AG08396 (cell line): ENCODE measurements at places on chromosomes 16 and 17.

GRCh38 chr17:60914078-60914477 is 236.4 kb downstream of the BCAS3 start:
- DNase-seq = no peak

DNA sequence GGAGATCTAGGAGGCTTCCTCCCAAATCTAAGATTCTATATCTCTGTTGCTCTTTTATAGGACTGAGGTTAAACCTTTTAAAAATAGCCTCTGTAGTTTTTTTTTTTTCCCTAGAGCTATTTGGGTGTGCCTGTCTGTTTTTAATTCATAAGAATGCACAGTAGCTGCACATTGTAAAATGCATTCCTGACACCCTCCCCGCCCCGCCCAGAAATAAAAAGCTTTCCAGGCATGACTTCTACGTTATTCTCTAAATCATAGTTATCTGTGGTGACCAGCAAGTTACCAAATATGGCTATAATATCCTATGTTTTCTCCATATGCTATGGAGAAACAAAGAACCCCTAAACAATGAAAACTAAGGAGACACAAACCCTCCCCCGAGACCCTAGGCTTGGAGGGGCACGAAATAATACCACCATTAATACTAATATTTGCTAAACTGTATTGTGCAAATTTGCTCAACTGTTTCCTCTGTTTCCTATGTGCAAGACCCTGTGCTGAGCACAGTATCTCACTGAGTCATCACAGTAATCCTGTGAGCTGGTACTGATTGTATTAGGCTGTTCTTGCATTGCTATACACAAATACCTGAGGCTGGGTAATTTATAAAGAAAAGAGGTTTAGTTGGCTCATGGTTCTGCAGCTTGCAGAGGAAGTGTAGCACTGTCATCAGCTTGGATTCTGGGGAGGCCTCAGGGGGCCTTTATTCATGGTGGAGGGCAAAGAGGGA is 388.3 kb downstream of the CA10 start:
- DNase-seq = no peak

DNA sequence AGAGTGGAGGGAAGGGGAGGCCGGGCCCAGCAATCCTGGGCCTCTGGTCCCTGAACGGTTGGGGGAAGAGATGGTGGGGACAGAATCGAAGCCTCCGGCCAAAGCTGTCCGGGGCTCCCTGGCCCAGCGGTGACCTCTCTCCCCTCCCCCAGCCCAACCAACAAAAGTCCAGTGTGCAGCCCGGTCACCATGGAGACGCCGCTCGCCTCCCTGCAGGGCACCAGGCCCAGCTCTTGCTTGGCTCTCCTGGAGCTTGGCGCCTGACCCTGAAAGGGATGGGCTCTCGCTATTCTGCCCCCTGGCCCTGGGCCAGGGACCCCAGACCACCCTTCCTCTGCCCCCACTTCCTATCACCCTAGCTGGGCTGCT is 1.3 kb downstream of the METRN start:
- DNase-seq = peak; percentile 80

- DNase-seq = no peak
Observed at GRCh38 chr17:61413661-61414126, 14.1 kb downstream of the TBX2 start.

- DNase-seq = no peak
Observed at GRCh38 chr17:71710816-71711215, 410.0 kb upstream of the SOX9 start.

DNA sequence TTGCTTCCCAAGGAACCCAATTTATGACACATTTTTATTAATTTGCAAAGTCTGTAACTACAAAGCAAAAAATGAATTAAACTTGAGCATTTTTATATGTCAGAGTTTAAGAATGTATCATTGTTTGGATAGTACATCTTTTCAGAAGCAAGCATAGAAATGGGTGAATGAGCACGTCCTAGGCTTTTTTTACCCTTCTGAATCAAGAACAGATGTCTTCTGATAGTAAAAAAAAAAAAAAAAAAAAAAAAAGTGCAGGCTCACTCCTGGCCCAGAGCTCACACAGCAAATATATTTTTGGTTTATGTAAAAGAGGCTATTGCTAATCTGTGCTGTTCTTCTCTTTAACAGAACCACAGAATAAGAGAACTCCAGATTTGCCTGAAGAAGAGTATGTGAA is 6.3 kb downstream of the TERF2IP start:
- DNase-seq = peak; percentile 50

DNA sequence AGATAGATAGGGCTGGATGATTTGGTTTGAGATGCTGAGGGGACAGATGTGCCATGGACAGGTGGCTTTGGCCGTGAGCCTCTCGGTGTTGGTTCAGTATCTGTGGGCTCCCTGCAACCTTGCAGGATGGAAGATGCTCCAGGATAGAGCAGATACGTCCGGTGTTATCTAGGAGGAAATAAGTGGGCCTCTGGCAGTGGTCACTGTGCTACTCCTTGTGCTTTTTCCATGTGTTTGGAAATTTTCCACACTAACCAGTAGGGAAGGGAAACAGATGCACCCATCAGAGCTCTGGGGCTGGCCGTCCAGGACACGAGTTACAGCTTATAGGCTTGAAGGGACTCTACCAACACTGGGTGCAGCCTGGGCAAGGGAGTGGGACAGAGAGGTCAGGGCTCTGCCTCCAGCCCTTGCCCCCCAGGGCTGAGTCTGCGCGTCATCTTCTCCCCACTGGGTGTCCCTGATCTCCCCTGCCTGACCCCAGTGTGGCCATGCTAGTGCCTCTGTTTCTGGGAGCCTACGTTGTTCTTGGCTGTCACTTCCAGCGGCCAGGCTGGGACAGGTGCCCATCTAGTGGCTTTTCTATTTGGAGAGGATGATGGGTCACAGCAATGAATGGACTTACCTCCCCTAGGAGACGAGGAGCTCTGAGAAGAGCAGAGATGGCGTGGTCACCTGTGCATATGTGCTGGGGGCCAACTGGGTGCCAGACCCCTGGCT is 166.9 kb downstream of the SEC14L1 start:
- no peak for DNase-seq

DNA sequence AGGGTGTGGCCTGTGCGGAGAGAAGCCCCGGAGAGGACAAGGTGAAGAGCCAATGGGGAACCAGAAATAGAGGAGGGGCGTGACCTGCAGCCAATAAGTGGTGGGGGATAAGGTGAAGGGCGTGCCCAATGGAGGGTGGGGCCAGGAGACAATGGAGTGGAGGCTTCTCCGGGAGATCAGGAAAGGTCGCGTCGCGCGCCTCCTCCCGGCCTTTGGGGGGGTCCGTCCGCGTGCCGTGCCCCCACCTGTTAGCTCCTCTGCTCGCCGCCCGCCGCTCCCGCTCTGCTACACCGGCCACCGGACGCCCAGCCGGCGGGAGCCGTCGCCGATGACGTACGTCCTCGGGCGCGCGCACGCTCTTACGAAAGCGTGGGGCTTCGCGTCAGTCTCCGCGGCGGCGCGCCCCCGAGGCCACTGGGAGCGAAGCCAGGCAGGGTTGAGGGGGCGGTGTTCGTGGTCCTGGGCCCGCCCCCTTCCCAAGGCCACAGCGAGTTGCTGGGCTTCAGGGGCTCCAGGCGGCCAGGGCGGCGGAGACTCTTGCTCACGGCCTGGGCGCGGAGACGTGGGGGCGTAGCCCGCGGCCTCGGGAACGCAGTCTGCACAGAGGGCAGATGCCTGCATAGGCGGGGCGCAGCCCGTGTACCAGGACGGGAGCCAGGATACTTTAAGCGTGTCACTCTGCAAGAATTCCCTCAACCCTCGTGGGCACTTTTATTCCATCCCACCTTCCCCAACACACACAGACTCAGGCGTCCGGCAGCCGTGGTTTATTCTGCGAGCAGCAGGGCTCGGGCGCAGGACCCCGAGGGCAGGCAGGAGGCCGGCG is at the start of gene MATCAP1:
MATCAP1 (minus strand) TSS at position 337 of the 826 bp plus-strand sequence. CDS start 3,353 bp downstream, outside the sequence.
- DNase-seq = peak; percentile 99

DNA sequence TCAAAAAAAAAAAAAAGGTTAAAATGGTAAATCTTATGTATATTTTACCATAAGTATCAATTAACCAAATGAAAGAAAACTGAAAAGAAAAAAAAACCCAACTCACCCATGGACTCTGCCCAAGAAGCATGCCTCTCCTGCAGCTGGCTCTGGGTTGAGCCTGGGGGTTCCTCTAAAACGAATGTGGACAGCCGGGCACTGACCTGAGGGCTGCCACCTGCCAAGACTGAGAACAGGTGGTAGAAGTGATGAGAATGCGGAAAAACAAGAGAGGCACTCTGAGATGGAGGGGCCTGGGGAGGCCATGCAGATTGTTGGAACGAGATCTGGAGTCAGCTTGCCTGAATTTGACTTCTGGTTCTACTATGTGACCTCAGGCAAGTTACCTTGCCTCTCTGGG is 85.5 kb upstream of the MSI2 start:
- DNase-seq = no peak

DNA sequence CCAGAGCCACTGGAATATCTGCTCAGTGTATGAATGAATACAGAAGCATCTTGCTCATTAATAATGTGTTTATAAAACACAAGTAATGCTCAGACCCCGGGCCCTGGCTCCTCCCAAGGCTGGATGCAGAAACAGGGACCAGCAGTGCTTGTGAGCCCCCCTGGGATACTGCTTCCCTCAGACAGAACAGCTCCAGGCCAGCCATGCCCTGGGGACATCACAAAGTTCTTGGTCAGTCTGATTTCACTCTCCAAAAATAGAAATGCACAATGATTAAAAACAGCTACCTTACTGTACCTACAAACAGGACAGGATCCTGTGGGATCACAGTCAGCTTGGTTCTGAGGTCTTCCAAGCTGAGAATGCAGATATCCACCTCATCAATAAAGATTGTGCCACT is 68.2 kb downstream of the ABCC12 start:
- DNase-seq = no peak

DNA sequence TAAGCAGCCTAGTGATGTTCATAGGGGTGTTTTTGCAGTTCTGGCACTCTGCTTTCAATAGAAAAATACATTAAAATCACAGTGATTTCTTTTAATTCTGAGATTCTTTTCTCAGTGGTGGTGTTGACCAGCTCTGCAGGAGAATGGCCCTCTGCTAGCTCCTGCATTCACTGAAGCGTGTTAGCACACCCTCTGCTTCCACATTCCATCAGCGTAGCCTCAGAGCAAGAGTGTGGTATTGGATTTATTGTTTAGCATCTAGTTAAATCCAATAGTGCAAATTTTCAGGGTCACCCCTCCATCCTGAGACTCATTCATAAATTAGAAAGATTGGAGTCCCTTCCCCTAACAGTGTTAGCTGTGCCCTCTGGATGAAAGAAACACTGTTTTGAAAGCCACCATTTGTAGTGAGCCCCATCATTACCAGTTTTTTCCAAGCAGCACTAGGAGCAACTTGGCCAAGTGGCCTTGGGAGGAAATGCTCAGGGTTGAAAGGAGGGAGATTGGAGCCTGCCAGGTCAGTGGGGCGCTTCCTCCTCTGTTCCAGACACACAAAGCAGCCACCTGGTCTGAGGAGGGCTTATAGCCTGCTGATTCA is 45.7 kb downstream of the B9D1 start:
- no peak for DNase-seq

- DNase-seq = peak; percentile 50
Observed at GRCh38 chr16:87086156-87086555, 231.0 kb downstream of the C16orf95 start.

- DNase-seq = no peak
Observed at GRCh38 chr17:72561680-72562079, 440.9 kb downstream of the SOX9 start.

- DNase-seq = peak; percentile 63
Observed at GRCh38 chr16:87740441-87740840, 25.3 kb downstream of the KLHDC4 start.

DNA sequence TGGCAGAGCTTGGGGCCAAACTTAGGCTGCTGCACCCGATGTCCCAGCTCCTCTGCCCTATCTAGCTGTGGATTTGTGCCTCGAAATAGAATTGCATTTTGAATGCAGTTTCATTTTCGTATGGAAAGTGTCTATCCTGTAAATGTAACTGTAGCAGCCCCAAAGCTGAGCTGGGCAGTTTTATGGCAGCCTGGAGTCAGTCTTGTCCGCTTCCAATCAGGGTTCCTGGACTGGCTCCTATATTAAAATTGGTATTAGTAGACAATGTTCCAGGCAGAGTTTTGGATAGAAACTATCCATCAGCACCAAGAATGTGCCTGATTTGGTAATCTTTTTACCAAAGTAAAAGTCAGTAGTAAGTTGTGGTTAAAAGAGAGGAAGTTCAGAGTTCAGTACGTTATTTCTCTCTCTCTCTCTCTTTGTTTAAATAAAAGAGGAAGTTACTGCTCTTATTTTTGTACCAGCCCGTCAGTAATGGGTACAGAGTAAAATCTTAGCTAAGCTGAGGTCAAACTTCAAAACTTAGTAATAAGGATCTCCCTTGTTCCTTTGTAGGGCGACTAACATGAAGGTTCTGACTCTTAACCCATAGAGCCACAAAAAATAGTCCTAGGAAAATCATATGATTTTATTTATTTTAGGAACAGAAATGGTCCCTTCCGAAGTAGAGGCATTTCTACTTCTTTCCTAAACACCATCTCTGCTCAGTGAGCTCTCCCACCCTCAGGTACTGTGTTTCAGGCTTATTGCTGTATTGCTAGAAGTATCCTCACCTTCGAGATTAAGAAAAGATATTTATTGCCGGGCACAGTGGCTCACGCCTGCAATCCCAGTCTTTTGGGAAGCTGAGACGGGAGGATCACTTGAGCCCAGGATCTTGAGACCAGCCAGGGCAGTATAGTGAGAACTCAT is 28.0 kb downstream of the PRKCB start:
- no peak for DNase-seq

GRCh38 chr16:1960665-1961630 is 1.6 kb downstream of the NDUFB10 start:
- no peak for DNase-seq

DNA sequence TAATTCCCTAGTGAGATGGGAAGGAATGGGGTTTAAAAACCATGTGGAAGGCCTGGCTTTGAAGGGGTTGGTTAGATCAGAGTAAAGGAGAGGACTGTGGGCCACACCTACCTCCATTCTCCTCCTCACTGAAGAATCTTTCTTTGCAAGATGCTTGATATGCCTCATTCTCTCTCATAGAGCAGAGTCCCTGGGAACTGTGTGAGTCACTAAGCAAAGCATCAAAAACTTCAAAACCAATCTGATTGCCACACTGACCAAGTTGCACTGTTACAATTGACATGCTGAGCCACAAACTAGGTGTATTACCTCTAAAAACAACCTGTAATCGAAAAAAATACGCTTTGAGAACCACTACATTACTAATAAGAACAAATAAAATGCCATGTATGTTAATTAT is 2.0 kb downstream of the TUBD1 start:
- peak; percentile 33 for DNase-seq
